ENCODE measurements at places on chromosomes 5 and 9.

DNA sequence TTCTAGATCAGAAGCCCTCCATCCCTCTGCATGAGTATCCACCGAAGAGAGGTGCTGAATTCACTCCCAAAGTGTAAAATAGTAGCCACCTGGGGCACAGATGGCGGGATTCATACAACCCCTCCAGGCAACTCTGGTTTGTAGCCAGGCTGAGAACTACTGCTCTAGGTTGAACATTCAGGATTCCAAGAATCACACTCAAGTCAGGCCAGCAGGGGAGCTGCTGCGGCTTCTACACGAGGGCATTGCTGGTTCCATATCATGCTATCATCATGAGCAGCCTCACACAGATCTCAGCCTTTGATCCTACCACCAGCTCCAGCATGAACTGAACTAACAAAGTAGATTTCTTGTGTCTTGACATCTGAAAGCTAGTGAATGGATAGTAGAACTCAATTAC is 367.9 kb downstream of the DIRAS2 start:
- no peak for DNase-seq

DNA sequence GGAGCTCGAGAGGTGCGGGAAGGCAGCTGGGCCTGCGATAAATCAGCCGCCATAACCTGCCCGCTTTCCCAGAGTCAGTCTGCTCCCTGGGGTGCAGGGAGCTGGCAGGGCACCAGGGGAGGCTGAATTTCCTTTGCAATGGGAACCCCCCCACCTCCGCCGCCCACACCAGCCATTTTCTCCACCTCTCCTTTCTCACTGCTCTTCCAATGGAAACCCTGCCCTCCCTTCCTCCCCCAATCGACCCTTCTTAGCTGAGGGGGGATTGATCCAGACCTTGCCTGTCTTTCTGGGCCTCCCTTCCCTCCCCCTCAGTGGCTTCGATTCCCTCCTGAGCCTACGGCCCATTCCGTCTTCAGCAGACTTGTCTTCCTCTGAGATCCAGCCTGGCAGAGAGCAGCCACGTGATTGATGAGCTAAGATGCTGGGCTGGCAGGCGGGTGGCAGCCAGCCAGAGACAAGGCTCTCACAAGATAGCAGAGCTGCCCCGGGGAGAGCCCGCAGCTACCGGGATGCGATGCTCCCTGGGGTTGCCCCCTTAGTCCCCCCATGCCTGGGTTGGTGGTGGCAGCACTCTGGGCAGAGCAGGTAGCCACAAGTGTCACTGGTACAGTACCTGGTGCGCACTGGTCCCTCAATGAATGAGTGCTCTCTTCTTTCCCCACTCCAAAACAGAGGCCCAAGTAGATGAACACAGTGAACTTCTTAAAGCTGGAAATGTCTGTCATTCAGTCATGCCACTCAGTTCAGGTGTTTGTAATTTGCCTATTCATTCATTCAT is 53.7 kb upstream of the FABP6 start:
- DNase-seq = peak; percentile 65

DNA sequence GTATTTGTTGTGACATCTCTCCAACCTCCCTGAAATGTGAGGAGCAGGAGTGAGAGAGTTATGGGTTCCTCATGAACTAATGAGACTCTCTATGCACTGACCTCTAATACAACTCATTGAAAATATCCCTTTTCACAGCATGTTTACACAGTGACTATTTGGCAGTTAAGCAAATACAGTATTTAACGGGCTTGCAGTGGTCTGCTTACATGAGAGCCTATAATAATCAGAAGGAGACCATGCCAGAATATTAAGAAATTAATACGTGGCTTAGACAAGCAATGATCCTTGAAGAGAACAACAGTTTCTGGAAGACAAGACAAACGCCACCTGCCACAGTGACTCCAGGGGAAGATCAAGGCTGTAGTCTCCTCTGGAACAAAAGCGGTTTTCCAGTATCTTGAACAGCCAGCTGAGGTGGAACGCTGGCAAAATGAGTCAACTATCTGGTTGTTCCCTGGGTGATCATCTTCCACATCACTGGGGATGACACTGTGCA is 424.5 kb downstream of the DMAC1 start:
- DNase-seq = no peak

- peak; percentile 83 for DNase-seq
Measured at GRCh38 chr5:73591102-73591695, 25.7 kb downstream of the UTP15 start.

DNA sequence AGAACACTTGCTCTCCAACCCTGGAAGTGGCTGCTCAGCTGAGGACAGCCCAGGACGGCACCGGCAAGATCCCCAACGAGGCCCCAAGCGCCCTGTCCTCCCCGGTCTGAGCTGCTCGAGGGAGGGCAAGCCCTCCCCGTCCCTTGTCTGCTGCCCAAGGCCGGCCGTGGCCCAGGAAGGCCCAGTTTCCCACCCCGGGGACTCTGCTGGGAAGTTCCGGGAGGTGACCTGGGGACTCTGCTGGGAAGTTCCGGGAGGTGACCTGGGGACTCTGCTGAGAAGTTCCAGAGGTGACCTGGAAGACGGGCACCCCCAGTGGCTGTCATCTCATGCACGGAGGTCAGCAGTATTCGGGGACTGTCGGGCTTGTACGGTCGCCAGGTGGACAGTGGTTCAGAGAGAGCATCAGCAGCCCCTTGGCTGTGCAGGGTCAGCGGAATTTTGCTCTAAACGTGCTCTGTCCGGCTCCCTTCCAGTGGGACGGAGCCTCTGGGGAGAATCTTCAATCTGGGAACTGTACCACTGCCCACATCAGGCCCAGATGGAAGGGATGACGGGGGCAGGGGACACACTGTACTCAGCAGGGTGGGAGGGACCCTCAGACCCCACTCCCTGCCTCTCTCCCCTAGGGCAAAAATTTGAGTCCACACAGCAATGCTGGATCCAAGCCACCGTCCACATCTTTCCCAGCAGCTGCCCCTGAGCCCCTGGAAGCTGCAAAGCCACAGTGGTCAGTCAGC is 7.2 kb downstream of the NACC2 start:
- no peak for DNase-seq

GRCh38 chr5:93358176-93358575 is 222.8 kb downstream of the NR2F1-AS1 start:
- no peak for DNase-seq

DNA sequence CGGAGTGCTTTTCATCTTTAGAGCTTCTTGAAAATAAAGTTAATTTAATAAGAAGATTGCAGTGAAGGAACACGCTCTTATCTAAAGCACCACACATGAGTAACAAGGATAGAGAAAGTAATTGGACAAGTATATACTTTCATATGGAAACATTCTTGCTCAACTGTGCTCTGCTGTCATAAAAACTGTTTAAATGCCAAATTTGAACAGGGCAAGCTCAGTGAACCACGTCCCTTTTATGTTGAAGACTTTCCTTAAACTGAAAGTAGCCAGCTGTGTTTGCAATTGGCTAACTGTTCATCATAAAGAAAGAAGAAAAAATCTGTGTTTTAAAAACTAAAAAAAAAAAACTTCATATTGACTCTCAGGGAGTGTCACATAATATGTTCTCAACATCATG is 1610.7 kb upstream of the C9orf72 start:
- DNase-seq = no peak

DNA sequence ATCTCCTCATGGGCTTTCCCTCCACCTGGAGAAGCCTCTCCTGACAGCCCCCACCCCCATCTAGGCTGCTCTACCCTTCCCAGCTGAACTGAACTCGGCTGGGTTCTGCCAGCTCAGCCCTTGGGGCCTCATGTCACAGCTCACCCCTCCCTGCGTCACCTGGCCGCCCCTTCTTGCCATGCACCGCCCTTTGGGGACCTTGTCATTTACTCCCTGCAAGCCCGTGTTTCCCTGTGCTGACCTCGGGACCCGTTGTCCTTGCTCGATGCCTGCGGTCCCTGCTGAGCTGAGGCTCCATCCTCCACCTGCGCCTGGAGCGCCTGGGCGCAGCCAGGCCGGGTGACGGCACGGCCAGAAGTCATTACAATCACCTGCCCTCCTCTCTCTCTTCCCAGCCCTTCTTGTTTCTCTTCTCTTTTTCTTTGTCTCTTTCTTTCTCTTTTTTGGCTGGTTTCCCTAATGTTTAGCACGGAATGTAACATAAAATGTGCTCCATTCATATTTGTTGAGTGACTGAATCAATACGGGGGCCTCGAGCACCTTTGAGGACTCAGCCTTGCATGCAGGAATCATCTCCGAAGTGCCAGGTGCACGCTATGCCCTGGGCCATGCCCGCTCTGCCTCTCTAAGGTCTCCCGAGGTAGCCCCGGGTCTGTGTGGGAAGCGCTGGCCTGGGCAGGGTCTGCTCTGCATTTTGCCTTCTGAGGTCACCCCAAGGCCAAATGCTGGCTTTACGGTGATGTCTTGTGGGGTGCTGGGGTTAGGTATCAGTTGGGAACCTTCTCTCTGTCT is 48.1 kb upstream of the COL5A1 start:
- DNase-seq = no peak

DNA sequence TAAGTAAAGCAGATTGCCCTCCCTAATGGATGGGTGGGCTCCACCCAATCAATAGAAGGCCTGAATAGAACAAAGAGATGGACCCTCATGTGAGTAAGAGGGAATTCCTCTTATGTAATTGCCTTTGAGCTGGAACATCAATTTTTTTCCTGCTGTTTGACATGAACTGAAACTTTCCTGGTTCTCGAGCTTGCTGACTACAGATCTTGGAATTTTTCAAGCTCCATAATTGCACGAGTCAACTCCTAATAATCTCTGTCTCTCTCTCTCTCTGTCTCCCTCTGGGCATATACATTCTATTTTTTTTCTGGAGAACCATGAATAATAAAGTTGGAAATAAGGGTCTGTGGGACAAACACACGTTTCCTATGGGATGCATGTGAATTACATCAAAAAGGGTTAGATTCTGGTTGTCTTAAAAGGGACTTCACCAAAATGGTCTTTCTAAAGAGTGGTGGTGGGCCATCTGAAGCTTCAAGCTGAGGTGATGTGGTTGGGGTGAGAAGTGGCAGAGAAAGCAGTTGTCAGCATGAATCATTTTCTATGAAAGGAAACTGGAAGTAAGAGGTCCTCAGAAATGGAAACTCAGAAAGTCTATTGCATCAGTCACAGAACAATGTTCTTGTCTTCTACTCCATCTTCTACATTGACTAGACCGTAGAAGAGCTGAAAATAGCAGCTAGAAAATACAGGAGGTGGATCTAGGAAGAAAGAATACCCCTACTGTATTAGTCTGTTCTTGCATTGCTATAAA is 47.0 kb upstream of the HOMER1 start:
- peak; percentile 70 for DNase-seq

DNA sequence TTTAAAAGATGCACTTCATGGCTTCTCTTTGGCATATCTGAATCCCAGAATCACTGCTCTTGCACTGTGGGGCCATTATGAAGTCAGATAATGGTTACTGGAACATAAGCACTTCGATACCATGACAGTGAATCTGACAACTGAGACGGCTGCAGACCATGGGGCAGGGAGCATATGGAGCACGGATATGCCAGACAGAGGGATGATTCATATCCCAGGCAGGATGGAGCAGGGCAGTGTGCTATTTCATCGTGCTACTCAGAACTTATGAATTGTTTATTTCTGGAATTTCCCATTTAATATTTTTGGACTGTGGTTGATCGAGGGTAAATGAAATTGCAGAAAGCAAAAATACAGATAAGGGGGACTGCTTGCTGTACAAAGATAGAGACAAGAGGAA is 145.0 kb downstream of the EGFLAM start:
- peak; percentile 36 for DNase-seq

DNA sequence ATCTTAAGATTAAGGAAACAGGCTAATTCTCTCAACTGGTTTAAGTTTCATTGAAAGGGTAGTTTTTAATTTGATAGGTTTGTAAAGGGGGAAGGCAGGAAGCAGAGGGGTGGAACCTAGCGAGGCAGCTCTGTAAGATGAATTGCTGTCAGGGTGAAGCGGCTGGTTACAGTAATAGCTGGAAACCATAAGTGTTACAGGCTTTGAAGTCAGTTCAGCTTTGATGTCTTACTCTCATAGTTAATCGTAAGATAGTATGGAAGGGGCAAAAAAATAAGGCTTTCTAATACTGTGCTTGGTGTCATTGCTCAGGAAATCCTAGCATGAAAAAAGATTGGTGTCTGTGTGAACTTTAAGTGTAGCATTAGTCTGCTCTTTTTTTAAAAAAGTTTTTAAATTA is 20.3 kb downstream of the POU5F2 start:
- DNase-seq = no peak

DNA sequence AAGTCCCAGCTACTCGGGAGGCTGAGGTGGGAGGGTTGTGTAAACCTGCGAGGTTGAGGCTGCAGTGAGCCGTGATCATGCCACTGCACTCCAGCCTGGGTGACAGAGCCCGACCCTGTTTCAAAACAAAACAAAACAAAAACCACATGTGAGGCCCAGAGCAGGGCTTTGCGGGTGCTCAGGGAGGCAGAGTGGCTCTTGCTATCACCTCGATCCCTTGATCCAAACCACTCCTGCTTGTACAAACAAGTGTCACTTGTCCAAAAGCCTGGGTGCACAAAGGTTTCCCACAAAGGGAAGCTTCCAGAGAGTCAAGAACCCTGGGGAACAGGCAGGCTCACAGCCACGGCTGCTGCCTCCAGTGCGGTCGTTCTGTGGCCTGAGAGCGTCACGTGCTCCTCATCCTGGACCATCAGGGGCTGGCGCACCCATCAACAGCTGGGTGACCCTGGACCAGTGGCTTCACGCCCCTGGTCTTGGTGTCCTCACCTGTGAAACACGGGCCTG is 162.7 kb downstream of the C9orf50 start:
- no peak for DNase-seq

- DNase-seq = no peak
Measured at GRCh38 chr9:91328186-91328585, 33.5 kb downstream of the AUH start.

DNA sequence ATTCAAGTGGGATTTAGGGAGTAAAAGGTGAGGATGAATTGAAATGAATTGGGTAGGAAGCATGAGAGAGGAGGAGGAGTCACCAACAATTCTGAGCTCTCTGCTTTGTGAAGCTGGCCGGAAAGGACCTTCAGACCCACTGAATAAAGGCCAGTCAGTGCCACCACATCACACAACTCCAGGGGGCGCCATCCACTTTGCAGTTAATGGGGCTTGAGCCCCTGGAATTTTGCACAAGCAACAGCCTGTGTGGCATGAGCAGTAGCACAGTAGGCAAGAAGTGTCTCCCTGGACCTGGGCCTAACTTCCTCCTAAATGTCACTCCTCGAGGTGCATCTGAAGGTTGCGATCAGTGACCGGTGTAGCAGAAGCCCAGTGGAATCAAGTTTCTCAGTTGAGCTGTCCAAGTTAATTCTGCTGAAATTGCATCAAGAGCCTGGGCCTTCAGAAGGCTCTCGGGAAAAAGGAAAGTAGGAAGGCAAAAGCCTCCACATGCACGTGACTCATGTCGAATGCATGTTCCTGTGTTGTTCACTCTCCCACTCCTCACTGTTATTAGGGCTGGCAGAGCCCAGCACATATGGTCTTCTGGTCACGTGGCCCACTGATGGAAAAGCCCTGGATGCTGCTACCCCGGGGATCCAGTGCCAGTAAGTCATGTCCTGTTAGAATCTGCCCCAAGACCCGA is 27.8 kb upstream of the GLIS3 start:
- DNase-seq = peak; percentile 80

DNA sequence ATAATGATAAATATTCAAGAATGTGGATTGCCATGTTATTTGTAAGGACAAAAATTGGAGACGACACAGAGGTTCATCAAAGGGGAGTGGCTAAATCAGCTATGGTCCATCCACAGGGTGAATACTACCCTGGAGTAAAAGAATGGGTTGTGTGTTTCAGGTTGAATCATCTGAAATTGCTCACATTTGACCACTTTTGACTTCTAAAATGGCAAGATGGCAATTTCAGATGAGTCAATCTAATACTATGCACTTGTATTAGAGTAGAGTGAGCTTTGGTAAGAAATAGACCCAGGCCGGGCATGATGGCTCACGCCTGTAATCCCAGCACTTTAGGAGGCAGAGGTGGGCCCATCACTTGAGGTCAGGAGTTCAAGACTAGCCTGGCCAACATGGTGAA is 131.8 kb downstream of the GAPVD1 start:
- DNase-seq = peak; percentile 87
